Caki2 (cell line): ENCODE measurements at places on chromosomes 12 and 14.

DNA sequence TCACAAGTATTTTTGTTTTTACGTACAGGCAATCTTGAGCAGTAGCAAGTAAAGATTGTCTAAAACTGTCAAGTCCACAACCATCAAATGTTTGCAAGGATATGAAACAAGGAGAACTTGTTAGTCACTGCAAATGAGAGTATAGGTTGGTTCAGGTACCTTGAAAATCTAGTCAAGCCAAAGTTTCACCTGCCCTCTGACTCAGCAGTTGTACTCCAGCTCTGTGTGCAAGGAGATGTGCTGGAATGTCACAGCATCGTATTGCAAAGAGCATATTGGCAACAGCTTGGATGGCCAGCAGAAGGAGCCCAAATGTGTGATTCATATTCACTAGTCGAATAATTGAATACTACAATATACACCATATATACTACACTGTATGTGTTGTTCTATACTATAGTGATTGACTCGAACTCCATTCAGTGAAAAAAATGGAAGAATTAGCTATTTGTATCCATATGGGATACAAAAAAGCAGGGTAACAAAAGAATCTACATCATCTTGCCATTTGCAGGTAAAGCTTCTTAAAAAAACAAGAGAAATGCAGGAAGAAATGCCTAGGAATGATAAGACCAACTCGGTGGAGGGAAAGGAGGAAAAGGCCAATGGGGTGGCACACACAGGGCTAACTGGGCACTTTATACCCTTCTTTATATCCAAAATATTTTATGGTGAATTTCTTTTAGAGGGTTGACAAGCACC is 44.0 kb downstream of the EID3 start:
- DNase-seq: no peak

- no peak for DNase-seq
Observed at GRCh38 chr12:128976120-128976738, 123.0 kb downstream of the GLT1D1 start.

DNA sequence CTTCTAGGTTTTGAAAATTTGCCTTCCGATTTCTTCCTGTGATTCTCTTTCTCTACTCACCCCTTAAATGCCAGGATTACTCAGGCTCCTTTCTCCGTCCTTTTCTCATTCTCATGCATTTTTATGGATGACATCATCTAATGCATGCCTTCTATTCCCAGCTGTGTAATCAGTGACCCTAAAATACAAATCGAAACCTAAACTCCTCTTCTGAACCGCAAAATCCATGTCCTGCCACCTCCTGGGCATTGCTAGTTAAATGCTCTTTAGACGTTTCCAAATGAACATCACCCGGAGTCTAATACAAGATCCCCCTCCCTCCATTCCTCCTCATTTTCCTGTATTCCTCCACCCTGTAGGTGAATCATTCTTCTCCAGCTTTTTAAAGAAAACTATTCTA is 1703.1 kb upstream of the FLRT2 start:
- DNase-seq: no peak

DNA sequence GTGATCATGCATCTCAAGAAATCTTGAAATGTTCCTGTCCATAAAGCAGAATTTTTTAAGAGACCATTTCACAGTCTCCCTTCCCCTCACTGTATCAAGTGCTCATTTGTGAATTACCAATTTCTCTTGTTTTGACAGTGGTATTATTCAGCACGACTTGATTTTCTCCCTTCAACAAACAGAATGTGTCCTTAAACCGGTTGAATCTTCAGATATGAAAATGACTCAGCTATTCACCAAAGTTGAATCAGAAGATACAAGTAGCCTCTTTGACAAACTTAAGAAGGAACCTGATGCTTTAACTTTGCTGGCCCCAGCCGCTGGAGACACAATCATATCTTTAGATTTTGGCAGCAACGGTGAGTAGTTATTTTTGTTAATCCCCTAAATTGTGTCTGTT is 25.5 kb upstream of the SNAPC1 start:
- peak; percentile 18 for DNase-seq

GRCh38 chr12:39682689-39683477 is 63.3 kb upstream of the ABCD2 start:
- DNase-seq: no peak

DNA sequence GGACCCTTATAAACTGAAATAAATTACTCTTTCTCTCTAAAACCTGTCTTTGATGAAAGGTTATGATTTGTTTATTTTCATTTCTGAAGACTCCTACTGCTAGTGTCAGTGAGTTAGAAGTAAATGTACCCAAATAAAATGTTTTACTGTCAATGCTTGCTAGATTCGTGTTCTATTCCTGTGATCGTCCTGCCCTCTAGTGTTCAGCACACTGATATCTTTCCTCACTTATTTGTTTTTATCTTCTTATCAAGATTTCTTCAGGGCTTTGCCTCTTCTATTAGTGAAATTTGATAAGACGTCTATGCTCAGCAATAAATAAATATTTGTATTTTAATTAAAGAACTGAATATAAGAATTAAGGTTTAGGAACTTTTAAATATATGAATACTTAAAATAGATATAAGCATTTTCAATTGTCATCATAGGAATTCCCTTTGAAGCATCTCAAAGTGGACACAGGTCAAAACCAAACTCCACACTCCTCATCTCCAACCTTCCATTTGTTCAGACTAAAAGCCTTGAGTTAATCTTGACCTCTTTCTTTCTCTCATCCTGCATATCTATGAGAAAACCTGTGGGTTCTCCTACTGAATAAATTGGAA is 75.8 kb downstream of the C12orf50 start:
- DNase-seq: peak; percentile 16

DNA sequence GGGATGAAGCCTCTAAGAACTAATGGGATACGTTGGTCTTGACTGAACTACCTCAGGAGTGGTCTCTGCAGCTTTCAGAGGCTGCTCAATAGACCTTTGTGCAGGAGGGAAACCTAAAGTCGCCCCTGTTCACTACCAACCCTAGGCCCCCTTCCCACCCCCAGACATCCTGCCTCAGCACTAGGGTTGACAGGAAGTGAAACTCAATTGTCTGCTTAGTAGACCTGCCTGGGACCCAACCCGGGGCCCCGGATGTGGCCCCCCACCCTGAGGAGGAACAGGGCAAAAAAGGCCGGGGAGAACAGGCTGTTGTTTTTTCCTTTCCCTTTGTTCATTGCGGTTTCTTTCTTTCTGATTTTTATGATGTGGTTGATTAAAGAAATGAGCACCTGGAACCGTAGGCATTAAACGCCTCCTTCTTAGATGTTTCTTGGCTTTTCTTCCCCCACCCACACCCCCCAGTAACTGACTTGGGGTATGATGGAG is 1.6 kb upstream of the DGKA start:
- DNase-seq: no peak

DNA sequence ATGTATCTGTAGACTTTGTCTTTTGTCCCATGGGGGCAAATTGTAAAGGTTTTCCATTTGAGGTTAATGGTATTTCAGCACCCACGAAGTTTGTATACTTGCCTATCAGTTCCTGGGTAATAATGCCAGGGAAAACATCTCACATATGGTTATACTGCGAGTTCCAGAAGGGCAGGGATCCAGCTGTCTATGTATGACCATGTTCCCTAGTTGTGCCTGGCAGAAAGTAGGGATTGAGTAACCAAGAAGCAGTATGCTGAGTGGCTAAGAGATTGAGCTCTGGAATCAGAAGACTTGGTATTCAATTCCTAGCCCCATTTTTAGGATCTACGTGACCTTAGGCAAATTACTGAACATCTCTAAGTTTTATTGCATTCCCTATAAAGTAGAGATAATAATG is 173.2 kb upstream of the PWP1 start:
- no peak for DNase-seq

GRCh38 chr12:30345744-30346471 is 349.8 kb downstream of the IPO8 start:
- no peak for DNase-seq

- DNase-seq: no peak
Observed at GRCh38 chr12:5168148-5168547, 124.5 kb downstream of the KCNA5 start.

DNA sequence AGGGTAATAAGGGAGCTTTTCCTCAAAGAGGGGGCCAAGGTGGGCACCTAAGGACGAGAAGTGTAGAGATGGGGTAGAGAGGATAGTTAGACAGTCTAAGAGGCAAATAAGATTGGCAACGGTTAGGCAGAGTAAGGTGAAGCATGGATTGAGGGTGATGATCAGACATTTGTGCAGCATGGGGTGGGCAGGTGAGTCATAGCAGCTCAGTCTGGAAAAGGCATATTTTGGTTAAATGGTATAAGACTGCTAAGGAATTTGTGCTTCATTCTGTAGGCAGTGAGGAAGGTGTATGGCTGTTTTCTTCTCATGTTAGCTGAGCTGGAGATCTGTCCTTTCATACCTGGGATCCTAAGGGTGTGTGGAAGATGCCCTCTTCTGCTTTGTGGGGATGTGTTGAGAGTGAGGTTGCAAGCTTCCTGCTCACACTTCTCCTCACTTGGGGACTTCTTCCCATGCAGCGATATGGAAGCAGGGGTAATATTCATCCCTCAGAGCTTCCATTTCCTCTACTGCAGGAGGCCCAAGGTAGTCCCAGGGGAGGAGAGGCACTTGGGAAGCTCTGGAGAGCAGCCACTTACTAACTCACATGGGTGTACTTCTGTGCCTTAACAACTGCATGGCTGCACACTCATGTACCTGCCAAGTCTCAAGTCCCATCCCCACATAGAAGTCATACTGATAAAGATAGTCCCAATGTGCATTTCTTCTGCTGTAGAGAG is 28.9 kb downstream of the GSG1 start:
- DNase-seq: no peak

GRCh38 chr12:67892259-67893021 is 96.8 kb upstream of the IFNG-AS1 start:
- DNase-seq: no peak

GRCh38 chr14:43949400-43949799 is 557.7 kb downstream of the FSCB start:
- DNase-seq: no peak

DNA sequence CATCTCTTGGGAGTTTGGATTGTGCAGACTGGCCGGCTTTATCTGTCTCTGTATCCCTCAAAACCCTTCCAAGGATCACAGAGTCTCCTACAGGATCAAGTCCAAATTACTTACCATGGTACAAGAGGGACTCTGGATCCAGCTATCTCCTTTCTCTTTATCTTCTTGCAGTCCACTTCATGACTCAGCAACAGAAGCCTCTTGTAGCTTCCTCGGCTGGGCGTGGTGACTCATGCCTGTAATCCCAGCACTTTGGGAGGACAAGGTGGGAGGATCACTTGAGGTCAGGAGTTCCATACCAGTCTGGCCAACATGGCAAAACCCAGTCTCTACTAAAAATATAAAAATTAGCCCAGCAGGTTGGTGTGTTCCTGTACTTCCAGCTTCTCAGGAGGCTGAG is 189.7 kb downstream of the BCAT1 start:
- no peak for DNase-seq

- no peak for DNase-seq
Observed at GRCh38 chr12:1262011-1262410, 271.0 kb downstream of the ERC1 start.

- DNase-seq: no peak
Observed at GRCh38 chr14:55277972-55278740, 6.9 kb downstream of the FBXO34 start.

DNA sequence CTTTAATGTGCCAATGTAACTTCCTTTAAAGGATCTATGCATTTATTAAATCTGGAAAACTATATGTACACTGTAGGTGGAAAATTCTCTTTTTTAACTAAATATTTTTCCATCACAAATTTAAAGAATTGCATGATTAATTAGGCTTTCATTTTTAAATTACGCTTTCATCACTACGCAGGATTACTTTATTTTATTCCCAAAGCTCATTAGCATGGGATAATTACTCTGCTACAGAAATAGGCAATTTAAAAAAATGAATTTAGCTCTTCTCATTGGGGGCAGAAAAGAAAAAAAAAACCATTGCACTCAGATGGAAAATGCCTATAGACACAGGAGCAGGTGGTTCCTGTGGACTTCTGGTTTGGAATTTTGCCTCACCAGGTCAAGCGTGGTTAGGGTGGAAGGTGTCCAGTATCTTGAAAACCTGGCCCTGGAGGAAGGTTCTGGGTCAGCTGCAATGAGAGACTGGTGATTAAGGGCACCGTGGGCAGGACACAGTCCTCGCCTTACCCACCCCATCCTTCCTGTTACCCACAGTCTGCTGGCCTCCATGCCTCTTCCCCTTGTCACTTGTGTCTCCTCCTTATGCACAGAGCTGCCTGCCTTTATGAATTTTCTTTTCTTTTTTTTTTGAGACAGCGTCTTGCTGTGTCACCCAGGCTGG is 17.3 kb upstream of the RIN3 start:
- DNase-seq: no peak

DNA sequence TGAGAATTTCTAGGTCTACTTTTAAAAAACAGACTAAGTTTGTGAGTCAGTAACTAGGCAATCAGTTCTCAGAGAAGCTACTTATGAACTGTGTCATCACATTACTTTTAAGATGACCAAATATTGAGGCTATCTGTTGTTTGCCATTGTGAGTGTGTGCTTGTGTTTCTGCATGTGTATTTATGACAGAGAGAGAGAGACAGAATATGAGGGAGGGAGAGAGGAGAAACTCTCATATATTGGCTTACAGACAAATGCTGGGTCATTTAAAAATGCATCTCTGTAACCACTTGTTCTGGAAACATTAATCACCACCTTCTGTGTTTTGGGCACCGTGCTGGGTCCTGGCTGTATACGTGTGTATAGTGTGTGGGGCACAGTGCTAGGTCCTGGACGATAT is 161.5 kb upstream of the FRMD6 start:
- DNase-seq: no peak

- peak; percentile 62 for DNase-seq
Observed at GRCh38 chr12:55724226-55724939, 4.2 kb downstream of the RDH5 start.

DNA sequence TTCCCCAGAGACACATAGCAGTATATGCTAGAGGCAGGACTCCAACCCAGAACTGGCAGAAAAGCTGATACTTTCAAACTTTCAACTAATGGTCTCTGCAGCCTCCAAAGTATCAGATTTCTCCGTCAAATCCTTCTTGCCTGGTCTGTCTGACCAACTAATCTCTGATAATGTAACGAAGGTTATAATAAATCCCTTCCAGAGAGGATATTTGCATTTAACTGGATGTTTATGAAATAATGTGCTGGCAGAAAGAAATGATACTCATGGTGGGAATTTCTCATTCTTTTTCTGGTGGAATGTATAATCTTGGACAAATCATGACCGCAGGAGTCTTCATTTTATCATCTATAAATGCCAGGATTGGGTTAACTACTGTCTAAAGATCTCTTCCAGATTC is 860.3 kb downstream of the DIO2 start:
- DNase-seq: no peak

DNA sequence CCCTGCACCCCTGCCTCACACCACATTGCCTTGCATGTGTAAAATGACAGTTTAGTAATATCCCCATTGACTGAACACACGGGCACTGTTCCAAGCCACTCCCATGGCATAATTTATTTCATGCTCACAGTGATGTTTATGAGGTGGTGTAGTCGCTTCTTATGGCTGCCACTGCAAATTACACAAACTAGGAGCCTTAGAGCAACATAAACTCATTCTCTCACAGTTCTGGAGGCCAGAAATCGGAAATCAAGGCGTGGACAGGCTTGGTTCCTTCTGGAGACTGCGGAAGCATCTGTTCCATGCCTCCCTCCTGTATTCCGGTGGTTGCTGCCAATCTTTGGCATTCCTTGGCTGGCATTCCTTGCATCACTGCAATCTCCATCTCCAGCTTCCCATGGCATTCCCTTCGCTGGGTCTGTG is 97.3 kb downstream of the RIN3 start:
- no peak for DNase-seq
